ENCODE measurements at places on chromosomes 7 and 10.

GRCh38 chr7:127208351-127208750 is 44.4 kb downstream of the GRM8 start:
- no peak for DNase-seq

- no peak for DNase-seq
These were observed 128.1 kb upstream of the NANOS1 start for GRCh38 chr10:118901380-118901779.

- no peak for DNase-seq
These were observed 57.2 kb downstream of the SUGCT start for GRCh38 chr7:40192036-40192435.

DNA sequence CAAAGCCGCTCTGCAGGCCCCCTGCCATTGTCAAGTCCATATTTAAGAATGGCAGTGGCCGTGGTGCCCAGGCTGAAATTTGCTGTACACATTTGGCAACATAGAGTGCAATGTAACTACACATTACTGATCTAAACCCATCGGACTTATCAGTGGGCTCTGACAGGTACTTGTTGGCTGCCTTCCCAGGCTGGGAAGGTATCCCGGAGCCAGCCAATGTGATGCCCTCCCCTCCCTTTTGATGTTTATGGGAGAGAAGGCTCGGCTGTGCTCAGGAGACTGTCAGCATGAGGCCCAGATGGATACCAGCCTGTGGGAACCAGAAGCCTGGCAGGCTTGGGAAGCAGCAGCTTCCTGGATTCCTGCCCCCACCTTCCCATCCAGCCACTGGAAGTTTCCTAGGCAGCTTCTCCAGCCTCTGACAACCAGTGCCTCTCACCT is 146.1 kb upstream of the TCF7L2 start:
- no peak for DNase-seq

- DNase-seq: peak; percentile 72
These were observed 162.9 kb downstream of the SH3PXD2A start for GRCh38 chr10:103692436-103692951.

DNA sequence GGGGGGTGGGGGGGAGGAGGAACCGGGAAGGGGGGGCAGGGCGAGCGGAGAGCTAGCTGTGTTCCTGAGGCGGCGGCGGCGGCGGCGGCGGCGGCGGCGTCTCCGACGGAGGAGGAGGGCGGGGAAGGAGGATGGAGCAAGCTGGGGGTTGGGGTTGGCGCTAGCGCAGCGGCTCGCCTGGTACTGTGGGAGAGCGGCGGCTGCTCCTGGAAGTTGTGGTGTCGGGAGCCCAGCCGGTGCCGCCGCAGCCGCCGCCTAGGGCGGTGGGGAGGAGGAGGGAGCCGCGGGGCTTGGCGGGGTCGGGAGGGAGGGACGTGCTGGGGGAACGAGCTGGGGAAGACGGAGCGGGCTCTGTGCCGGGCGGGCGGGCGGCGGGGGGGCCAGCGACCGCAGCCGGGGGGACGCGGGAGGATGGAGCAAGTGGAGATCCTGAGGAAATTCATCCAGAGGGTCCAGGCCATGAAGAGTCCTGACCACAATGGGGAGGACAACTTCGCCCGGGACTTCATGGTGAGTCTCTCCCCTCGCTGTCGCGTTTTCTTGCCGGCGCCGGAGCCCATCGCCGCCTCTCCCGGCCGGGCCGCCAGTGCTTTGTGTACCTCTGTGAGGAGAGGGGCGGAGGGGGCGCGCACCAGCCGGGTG is at the start of gene PTPN12:
Gene PTPN12 (plus strand): TSS at position 160 of the 642 bp plus-strand sequence. CDS start 252 bp downstream, at position 412.
- DNase-seq: no peak

DNA sequence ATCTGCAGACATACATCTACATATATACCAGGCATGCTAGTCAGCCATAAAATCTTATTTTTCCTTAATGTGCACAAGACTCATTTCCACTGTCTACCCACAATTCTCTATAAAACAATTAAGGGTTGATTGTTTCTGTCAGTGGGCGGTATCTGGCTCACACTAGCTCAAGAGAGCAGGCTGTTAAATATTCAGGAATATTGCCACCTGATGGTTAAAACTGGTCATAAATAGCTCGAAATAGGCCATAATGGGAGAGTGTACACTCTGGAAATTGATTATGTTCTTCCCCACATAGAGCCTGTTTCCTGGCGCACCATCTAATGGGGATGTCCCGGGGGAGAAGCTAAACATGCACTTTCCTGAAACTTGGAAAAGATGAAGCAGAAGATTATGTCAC is 620.6 kb upstream of the ANKRD30A start:
- DNase-seq: no peak

DNA sequence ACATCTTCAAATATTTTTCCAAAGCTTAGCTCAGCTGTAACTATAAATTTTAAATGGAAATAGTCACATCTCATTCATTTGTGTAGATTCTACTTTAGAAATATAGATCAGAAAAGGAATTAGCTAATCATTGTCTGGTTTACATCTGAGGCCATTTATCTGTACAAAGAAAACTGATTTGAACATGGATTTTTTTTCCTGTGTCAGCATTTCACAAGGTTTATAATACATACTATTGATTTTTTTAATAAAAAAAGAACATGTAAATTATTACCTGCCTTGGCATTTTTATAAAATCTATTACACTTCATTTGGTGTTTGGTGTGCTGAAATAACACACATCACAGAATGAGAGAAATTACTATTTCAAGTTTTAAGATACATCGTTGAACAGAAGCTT is 3.5 kb upstream of the GPR37 start:
- DNase-seq: no peak

DNA sequence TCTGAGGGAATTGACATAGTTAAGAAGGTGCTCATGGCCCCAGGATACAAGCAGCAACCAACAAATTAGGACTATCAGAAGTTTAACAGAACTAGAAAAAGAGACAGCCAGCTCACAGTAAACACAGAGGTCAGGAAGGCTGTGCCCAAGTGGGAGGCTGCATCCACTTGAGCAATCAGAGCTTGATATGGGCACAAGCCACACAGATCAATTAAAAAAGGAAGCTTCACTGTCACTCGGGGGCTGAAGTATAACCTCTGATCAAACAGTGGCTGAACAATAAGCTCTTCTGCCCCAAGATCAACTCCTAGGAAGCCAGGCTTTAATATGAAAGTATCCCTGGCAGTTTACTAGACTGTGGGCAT is 40.0 kb downstream of the ZNF438 start:
- DNase-seq: no peak
